ENCODE measurements at places on chromosomes 1 and 21. TPM values are rescaled to one million over a fixed set of nuclear protein-coding genes. Genes with fewer than 3 reads are reported as not detected.

DNA sequence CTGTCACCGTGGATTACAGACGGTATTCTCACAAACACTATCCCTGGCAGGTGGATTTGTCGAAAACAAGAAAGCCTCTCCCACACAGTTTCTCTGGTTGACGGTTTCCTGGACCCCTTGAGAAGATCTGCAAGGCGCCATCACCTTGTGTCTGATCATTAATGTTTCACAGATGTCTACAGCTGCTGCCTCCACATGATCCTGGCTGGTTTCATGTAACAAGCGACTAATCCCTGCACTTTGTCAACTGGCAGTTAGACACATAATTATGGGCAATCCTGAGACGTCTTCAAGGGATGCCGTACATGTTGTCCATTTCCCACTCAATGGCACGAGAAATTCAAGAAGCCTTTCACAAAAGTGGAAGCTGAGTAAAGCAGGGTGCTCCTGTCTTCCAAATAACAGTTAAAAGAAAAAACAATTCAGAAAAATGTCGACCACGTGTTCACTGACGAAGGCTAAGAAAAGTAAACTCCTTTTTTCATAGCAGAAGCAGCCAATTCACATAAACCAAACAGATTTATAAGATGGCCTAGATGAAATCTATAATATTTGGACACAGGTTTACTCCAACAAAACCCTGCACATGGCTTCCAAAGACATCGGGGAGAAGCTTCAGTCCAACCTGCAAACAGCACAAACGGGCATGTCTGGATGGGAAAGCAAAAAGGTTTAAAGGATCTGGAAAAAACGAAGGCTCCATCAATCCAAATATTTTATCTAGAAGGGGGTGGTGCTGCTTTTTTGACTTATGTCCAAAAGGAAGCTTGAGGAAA, 52.2 kb downstream of the CAPZB start:
- DNase-seq, result no peak

DNA sequence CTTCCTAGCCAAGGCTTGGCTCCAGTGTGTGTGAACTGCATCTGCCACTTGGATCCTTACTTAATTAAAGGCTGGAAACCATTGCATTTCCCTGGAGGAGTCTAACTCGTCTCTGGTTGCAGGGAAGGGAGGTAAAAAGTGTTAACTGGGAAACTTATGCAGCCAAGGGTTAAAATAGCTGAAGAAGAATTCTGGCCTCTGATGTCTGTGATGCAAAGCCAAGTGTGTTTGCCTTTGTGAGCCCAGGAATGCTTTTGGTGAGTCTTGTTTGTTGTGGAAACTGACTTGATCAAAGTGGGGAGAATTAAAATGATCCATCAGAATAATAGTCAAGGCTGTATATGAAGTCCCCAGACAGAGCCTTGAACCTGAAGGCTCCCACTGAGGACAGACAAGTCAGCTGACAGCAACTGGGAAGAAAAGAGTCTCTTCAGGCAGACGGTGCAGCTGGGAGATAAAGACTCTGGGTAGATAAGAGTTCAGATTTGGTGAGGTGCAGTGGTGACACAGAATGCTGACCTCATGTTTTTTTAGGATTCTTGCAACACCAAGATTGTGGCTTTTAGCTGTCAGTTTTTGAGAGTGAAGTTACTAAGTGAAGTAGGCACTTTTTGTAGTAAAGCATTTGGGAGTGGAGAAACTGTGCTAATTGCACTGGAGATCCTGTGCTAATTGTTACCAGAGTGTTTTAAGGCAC, 59.5 kb upstream of the WLS start:
- DNase-seq, result no peak

DNA sequence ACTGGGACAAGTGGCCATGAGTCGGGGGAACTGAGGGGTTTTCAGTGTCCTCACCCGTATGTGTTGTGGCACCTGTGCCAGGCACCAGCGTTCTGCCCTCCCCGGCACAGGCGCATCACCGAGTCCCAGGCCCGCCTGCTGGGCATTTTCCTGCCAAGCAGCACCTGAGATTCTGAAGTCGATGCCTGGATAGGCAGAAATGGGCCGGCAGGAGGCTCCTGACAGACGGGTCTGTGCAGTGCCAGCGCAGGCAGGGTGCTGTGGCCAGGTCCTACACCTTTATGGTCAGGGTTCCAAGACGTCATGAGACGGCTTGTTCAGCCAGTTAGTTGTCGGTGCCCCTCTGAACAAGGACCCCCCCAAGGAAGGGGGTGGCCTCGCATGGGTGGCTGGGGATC, 10.6 kb downstream of the FAAP20 start:
- DNase-seq, result no peak

- no peak for DNase-seq
These were observed 38.7 kb downstream of the PLEKHA6 start for GRCh38 chr1:204321051-204321450.

DNA sequence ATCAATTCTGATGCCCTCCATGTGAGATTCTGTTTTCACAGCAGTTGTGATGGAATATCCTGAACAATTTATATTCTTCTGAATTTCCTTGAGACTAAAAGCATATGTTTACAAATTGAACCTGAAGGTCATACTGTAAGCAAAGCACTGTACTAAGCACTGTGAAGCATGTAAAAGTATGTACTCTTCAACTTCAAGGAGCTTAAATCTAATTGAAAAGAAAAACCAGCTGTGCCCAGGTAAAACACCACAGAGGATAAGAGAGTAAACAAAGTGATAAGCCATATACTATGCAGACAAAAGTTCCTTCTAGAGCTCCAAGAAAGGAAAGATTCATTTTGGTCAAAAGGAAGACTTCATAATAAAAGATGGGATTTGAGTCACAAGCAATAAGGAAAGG, 71.9 kb downstream of the TTLL7 start:
- DNase-seq, result no peak

The RAP1GAP gene
- total RNA-seq, result 157 TPM
